ENCODE measurements at places on chromosomes 7 and 10. TPM values are rescaled to one million over a fixed set of nuclear protein-coding genes. Genes with fewer than 3 reads are reported as not detected.

The TBXAS1 gene
- total RNA-seq = 17.3 TPM

The CUZD1 gene
- total RNA-seq = 0.29 TPM

The CYP2E1 gene
- total RNA-seq = 1.4 TPM

The IKZF1 gene
- total RNA-seq = 12.7 TPM

The CDK14 gene
- total RNA-seq = 69.2 TPM

The SPDYE2B gene
- not detected for total RNA-seq

The OPN1SW gene
- not detected for total RNA-seq

The C10orf53 gene
- total RNA-seq = not detected

The NME8 gene
- 1.2 TPM for total RNA-seq

The CDC14C gene
- total RNA-seq = not detected

The ADARB2 gene
- 0.76 TPM for total RNA-seq
